ENCODE measurements at places on chromosomes 1 and 21.

DNA sequence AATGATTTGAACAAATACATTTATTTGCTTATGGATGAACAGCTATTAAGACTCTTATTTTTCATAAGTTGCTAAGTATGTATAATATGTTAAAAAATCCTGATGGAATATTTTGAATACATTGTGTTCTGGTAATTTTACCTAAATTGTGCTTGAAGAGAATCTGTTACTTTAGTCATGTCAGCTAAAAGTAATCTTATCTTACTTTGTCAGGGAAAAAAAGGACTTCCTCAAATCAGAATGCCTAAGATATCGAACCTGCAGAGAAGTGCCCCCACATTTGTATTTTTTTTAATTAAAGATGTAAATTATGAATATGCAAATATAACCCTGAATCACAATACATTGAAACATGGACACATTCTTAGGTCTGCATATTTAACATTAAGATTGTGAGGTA lies 1331.7 kb downstream of the MRPL39 start:
- no peak for DNase-seq

DNA sequence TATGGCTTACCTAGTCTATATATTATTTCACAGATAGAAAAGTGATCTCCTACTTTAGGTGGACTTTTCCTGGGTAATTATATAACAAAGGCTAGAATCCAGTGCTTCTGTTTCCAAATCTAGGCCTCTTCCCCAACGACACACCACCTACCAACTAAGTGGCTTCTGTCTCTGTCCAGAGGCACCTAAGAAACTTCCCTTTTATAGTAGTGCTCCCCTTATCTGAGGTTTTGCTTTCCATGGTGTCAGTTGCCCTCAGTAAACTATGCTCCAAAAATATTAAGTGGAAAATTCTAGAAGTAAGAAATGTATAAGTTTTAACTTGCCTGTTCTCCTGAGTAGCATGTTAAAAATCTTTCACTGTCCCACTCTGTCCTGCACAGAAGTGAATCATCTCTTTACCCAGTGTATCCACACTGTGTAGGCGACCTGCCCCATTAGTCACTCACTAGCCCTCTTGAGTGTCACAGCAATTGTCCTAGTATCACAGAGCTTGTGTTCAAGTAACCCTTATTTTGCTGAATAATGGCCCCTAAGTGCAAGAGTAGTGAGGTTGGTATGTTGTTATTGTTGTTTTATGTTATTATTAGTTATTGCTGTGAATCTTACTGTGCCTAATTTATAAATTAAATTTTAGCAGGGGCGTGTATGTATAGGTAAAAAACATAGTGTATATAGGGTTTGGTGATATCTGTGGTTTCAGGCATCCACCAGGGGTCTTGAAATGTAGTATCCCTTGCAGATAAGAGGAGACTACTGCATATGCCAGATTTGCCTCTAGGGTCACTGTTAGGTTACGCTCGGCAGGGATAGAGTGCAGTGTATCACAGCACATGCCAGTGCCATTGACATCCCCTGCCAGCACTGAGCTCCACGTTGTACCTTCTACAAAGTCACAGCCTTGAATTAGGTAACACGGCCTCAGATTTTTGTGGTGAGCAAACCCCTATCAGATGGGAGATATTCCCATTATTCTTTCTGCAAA lies 14.7 kb upstream of the CD53 start:
- no peak for DNase-seq

- no peak for DNase-seq
These were observed 1338.7 kb upstream of the ADGRL2 start for GRCh38 chr1:80462006-80462405.

GRCh38 chr1:173946380-173946921 lies 29.3 kb upstream of the SERPINC1 start:
- no peak for DNase-seq

DNA sequence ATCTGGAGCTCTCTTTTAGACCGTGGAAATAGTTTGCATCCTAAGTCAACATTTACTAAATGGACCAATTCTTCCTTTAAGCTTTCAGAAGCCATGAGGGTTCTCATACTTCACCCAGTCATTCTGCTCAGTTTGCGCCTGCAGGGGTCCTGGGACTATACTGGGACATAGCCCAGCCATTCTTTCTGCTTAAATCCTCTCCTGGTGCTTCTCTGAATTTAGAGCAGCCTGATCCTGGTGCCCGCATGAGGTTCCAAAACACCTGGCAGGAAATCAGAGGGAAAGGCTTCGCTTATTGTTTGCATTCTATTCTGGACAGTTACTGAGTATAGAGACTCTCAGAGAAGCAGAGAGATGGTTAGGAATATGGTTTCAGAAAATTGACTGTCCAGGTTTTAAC lies 27.0 kb downstream of the TNN start:
- no peak for DNase-seq
